ENCODE measurements at places on chromosomes 11 and 22. TPM values are rescaled to one million over a fixed set of nuclear protein-coding genes. Genes with fewer than 3 reads are reported as not detected.

The RAG2 gene
- total RNA-seq = not detected

The OR5B21 gene
- not detected for total RNA-seq

The VSIG2 gene
- 0.50 TPM for total RNA-seq

The VWCE gene
- total RNA-seq = 0.11 TPM

The LRRC10B gene
- not detected for total RNA-seq

The MOV10L1 gene
- total RNA-seq = 5.1 TPM

The OR56A1 gene
- not detected for total RNA-seq

The RHOD gene
- 14.7 TPM for total RNA-seq

The ADSL gene
- total RNA-seq = 179 TPM

The ARHGAP20 gene
- total RNA-seq = 3.6 TPM

The SHANK2 gene
- 2.8 TPM for total RNA-seq

The CASP1 gene
- 8.5 TPM for total RNA-seq

The MS4A8 gene
- not detected for total RNA-seq

The CNTF gene
- total RNA-seq = 3.3 TPM

The MS4A3 gene
- total RNA-seq = not detected

The CDC42BPG gene
- total RNA-seq = 0.11 TPM

The YAP1 gene
- total RNA-seq = 240 TPM

The CHRM1 gene
- total RNA-seq = not detected

The PANX2 gene
- 0.66 TPM for total RNA-seq

The TYR gene
- not detected for total RNA-seq

The NNMT gene
- 137 TPM for total RNA-seq

The DLG2 gene
- 1.1 TPM for total RNA-seq

The CSNK2A3 gene
- total RNA-seq = 1.1 TPM

The ACRV1 gene
- not detected for total RNA-seq

The C22orf31 gene
- total RNA-seq = not detected

The GPR83 gene
- total RNA-seq = not detected

The CST6 gene
- not detected for total RNA-seq

The CTSW gene
- total RNA-seq = 0.12 TPM

The C11orf91 gene
- total RNA-seq = not detected

The CFAP300 gene
- total RNA-seq = 7.9 TPM

The YPEL4 gene
- total RNA-seq = 0.66 TPM
